NCI-H2081 (cell line): ENCODE measurements at places on chromosomes 3 and 15.

DNA sequence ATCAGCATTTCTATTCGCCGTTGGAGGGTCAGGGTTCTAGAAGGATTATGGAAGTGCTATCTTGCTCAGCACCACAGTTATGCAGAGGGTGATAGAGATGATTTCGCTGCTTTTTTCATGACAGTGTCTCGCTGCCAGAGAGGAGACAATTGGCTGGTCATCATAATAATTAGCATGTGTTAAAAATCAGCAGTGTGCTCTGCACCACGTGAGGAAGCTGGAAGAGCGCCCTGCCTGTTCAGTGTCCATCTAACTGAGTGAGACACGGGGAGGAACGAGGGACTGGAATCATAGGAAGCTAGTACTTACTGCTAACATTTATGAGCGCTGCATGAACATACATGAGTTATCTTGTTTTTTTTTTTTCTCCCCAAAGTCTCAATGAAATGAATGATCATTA is 116.2 kb upstream of the PLAAT1 start:
- DNase-seq = no peak

- DNase-seq = no peak
These were observed 5.3 kb upstream of the NCK1 start for GRCh38 chr3:136856665-136857064.

- DNase-seq = no peak
These were observed 978.6 kb downstream of the PLOD2 start for GRCh38 chr3:145182196-145182911.

DNA sequence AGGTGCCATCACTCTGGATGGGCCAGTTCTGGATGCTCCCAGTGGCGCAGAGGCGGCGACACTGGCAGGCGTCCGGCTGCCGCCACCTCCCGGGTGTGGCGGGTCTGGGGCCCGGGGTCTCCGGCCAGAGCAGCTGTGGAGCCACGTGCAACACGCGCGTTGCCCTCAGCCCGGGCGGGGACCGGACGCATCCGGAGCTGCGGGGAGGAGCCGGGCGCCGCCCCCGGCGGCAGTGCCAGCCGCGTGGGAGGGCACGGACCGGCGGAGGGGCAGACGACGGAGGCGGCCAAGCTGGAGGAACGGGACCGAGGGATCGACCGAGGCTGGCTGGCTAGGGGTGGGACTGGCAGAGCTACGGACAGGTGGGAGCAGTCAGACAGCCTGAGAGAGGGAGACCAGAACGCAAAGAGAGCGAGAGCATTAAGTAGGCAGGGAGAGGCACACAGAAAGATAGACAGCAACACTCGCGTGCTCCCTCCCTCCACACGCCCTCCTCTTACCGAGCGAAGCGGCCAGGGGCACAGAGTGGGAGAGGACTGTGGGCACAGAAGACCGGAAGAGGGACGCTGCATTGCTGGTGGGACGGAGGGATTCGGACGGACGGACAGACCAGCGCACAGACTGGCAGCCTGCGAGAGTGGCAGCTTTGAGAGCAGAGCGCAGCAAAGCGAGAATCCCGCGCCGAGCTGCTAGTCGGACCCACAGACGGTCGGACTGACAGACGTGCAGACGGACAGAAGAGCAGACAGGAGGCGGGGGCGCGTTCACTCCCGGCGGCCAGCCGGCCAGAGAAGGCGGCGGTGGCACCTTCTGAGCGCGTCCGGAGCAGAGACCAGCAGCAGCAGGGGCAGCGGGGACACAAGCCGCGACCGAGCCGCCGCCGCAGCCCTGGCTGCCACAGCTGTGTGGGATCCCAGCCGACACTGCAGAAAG is at the start of gene ARPP21:
Gene ARPP21 (plus strand): TSS at position 272 of the 933 bp plus-strand sequence. CDS start 42,227 bp downstream, outside the sequence.
- peak; percentile 29 for DNase-seq

- DNase-seq = peak; percentile 56
These were observed 172.7 kb downstream of the WDR72 start for GRCh38 chr15:53586799-53587198.

DNA sequence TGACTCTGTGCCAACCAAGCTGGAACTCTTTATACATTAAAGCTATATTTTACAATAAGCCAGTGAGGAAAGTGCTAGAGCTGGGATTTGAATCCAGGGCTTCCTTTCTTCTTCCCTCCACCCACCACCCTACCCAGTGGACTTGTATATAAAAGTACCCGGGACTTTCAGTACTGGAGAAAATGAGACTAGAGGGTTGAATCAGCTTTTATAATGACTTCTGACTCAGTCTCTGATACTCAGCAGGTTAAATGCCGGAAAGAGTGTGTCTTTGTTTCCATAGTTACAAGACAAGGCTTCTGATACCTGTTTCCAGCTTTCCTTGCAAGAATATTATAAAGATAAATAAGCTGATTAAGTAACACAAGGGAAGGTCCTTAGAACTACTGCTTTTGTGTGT is 80.9 kb downstream of the FRMD4B start:
- DNase-seq = no peak

DNA sequence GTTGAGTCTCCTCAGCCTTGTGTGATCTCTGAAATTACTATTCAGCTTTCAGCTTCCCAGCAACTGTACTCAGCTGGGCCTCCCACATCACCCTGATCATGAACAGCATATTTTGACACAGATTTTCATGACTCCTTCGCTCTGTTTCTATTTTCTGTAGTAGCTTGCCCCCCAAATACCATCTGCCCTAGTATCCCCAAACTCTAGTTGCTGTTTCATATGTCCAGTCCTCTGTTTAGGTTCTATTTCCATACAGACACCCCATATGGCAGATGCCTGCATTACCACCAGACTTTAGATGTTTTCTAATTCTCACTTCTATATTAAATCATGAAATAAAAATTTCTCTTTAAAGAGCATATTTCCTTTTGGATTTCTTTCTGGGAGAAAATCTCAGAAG is 217.2 kb upstream of the ARPP21 start:
- DNase-seq = no peak

DNA sequence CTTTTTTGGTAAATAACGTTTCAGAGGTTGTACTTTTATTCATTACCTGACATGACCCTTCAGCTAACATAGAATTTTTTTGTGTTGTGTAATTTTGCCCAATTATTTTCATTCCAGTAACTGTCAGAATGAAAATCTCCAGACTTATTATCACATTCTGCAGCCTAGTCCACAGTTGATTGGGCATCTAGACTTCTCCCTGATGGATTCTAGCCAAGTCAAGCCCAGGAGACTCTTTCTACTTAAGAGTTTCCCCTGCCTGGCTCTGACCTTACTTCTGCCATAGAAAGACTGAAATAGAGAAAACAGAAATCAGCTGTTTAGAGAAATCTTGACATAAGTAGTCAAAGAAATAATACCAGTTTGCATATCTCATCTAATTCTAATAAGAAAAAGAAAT is 82.9 kb upstream of the CDAN1 start:
- no peak for DNase-seq

DNA sequence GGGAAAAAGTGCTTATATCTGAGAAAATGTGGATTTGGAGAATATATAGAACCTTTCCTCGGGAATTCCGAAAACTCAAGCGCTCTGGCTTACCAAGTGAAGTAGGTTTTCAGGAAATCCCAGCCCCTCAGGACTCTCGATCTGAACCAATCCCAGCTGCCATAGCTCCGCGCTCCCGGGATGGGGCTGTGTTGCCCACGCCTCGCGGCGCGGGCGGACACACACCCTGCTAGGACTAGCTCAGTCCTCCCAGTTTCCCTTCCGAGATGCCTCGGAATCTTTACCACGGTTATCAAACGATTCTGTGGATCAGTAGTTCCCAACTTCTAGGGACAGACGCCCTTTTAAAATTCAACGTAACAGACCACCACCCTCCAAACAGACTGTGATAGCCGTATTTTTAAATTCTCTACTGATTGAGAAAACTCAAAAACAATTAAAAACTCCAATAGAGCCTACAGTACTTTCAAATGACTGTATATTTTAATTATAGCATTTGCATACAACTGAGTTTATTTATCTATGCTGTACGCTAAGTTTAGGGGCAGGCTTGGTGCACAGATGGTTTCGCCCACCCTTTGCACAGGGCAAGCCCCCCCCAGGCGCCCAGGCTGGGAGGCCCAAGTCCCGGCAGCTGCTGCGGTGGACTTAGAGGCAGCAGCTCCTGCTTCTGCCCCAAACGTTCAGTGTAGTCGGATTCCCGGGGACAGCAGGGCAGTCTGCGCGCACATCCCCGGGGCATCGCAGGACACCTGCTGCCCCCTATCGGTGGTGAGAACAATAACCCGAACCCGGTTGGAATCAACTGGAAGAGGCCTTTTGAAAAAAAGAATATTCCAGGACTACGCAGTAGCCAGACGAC is 52.3 kb downstream of the CCDC54 start:
- peak; percentile 60 for DNase-seq

DNA sequence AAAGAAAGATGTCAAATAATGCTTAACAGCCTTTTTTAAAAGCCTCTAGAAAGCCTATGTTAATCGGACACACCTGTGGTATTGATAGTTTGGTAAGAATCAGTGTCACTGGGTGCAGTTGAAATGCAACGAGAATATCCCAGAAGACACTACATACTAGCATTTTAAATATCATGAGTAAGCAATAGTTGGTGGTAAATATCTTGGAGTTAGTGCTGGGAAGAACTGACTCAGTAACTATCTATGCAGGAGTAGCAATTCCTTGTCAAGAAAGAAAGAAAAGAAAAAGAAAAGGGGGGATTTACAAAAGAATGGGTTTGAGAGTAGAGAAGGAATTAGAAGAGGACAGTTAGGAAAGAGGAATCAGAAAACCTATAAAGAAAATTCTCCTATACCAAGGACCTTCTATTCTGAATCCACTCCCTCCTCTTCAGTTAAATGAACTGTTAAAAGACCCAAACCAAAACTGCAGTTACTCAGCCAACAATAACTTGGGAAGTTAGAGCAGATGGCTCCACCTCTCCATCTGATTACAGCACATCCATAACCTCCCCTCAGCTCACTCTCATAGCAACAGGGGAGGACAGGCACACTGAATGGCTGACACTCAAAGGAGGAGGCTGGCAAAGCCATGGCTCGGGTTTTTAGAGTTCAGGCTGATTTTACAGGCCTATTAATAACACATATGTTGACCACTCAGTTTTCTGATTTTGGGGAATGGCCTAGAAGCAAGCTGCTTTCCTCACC is 207.6 kb upstream of the MDFIC2 start:
- no peak for DNase-seq

DNA sequence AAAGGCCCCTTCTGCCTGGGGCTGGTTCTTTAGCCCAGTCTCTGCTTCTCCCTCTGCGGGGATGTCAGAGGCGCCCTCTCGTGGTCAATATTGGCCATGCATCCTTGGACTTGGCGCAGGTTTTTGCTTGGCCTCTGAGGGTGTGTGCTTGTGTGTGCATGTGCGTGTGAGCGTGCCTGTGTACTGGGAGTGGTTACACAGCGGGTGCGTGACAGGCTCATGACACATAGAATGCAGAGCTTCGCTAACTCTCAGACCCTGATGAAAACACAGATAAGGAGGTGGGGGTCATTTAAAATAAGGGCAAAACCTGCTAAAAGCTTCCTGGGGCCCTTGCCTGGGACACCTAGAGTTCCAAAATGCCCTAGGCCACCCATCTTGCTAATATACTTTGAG is 160.9 kb downstream of the SMAD6 start:
- DNase-seq = peak; percentile 65

DNA sequence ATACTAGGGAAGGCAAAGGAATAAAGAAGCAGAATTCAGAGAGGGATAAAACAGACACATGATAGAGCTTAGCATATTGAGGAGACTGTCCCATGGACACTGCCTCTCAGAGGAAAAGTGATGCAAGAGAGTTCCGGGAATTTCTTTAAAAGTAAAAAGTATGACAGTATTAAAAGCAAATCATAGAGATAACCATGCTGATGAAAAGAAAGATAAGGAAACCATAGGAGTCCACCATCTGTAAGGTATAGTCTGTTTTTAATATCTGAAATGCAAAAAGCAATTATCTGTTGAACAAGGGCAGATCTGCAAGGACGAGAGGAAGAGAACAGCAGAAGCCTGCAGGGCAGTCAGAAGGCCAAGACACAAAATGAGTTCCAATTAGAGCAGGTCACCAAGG is 495.9 kb upstream of the GOLIM4 start:
- DNase-seq = no peak

- peak; percentile 54 for DNase-seq
These were observed 93.5 kb upstream of the ARRDC4 start for GRCh38 chr15:97866959-97867358.

- DNase-seq = no peak
These were observed 207.2 kb upstream of the NAALADL2 start for GRCh38 chr3:174651951-174652350.

GRCh38 chr15:26883466-26883865 is 16.6 kb downstream of the GABRA5 start:
- no peak for DNase-seq

DNA sequence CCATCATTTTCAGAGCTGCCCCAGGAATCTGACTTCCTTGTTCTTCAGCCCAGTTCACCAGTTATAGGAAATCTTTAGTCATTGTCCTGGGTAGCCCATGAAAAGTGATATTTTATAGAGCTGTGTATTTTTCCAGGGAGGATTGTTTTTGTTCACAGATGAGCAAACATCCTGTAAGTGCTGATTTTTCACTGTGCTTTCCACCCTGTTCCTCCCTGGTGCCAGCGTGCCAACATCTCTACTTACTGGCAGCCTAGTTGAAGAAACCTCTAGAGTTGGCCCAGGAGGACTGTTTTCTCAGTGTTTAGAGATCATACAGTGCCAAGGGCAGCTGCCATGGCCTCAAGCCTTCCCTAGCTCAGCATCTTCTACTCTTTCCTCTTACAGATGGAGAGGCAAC is 41.3 kb downstream of the ST6GAL1 start:
- no peak for DNase-seq

DNA sequence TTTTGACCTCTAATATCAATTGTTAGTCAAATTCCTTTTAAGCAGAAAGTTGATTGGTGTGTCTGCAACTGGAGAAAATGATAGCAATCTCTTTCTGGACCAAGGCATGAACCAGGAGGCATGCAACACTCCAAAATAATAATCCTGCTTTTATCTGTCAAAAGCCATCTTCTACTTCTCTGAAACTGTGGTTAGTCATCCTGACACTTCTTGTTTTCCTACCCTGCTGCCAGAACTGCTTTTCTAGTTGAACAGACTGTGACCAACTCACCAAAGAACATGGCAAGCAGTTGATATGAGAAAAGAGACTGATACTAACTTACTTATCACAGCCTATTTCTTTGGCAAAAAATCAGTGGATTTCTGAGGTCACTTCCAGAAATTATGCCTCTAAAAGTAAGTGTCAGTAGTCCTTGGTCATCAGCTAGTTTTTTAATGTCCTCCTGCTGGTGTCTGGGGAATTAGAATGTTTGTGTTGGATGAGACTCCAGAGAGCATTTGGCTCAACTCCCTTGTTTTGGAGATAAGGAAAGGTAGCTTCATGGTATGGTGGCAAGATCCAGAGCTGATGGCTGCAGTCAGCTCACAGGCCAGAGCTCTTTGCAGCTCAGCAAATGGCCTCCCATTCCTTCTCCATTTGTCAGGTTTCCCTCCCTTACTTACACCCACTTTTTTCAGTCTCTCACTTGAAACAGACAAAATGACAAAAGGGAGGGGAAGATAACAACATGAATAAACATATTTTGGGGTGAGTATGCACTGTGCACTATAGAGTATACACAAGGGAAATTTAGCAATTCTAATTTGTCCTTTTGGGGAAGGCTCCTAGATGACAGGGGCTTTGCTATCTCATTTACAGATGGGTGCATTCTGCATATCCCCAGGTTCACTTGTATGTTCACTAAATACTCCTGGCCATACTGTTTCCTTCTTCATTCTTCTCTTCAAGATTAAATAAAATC is 7.0 kb downstream of the CRYGS start:
- no peak for DNase-seq

- no peak for DNase-seq
These were observed 18.0 kb downstream of the ESYT3 start for GRCh38 chr3:138452436-138452835.
